ENCODE measurements at places on chromosomes 6 and 20.

GRCh38 chr6:18392346-18392877, 5.3 kb downstream of the RNF144B start:
- no peak for DNase-seq

DNA sequence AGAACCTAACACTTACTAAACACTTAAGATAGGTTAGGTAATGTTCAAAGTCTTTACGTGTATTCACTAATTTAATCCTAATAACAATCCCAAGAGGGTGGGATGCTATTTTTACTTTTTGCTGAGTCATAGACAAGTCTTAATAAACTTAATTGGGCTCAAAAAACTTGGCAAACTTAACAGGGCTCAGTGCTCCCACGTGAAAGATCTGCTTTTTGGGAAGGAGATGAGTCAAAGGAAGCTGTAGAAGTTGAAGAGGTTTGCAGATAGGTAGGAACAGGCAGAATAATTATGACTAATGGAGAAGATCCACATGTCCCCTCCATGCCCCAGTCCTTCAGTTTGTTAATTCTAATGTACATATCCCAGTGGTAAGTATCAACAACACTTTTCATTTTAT, 44.5 kb upstream of the STMND1 start:
- no peak for DNase-seq

DNA sequence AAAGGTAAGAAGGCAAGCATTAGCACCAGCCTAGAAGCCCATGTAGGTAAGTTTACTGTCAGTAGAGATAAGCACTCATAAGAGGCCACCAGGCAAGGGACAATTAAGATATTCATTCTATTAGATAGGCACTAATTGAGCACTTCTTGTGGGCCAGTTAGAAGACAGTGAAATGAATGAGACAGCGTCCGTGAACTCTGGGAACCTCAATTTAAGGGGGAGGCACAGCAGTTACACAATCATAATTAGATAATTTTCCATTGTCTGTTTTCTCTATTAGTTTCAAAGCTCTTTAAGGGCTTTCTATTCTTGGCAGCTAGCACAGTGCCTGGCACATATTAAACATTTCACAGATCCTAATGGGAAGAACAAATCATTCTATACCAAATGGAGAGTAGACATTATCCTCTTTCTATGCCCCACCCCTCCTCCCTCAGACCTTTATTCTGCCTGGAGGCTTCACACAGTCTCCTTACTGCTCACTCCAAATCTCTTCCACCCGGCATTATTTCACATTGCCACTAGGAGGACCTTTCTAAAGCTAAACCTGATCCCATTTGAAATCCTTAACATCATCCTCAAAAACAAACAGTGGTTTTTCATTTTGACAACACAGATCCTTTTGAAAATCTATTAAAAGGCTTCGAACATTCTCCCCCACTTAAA, 529.6 kb downstream of the ADGRB3 start:
- peak; percentile 23 for DNase-seq

DNA sequence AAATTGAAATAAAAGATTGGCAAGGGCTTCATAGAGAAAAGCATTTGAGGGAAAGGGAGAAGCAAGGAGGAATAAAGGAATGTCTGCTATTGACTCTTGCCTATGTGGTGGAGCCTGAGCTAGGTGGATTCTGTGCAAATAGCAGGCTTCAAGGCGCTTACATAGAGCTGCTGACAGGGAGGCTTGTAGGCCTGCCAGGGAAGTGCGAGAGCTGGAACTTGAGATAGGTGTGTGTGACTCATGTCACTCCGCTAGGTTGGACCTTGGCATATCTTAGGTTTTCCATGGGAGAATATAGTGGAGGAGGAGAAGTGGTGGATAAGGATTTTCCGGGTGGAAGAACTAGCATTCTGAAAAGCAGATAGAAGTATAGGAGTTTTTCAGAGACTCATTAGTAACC, 14.0 kb downstream of the SNRNP48 start:
- no peak for DNase-seq

DNA sequence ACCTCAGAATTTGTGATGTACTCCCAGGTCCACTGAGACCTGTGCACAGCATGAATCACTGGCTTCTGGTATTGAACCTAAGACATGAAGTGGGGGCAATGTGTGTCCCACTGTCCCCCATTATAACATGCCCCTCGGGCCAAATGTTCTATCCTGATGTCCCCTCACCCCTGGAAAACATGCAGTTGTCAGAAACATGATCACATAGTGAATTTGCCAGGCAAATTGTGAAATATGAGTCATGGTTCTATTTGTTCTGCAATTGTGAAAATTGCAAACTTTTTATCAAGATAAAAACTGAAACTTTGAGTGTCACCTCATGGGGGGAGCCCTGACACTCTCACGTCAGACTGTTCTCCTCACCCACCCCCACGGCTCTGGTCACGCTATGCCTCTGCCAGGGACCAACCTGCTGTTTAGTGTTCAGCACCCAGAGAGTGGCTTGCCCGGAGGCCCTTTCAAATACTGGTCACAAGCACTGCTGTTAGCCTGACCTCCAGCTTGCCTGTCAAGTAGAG, 305.3 kb downstream of the CLIC5 start:
- DNase-seq, result no peak

GRCh38 chr6:21281366-21281765, 312.2 kb upstream of the SOX4 start:
- DNase-seq, result no peak

- DNase-seq, result no peak
Measured at GRCh38 chr20:8953300-8953699, 115.6 kb upstream of the PLCB4 start.

DNA sequence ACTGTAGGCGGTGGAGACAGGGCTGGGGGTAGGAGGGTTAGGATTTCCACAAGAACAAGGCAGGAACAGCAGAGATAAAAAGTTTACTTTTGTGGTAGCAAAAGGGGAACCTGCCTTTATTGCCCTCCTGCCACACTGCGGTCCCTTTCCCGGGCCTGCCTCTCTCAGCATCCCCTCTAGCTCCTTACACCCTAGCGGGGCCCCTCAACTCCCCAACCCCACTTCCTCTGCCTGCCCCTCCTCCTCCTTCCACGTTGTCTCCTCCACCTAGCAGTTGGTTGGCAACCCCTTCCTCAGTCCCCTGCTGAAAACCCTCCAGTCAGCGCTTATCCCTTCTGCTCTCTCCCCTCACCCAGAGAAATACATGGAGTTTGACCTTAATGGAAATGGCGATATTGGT, 714 bp downstream of the AIF1 start:
- DNase-seq, result peak; percentile 27

DNA sequence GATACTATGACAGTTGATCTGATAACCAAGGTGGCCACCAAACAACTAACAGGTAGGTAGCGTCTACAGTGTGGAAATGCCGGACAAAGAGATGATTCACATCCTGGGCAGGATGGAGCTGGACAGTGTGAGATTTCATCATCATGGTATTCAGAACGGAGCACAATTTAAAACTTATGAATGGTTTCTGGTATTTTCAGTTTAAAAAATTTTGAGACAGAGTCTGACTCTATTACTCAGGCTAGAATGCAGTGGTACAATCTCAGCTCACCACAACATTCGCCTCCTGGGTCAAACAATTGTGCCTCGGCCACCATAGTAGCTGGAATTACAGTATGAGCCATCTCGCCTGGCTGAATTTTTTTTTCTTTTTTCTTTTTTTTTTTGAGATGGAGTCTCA, 43.8 kb downstream of the CEP57L1 start:
- DNase-seq, result no peak

DNA sequence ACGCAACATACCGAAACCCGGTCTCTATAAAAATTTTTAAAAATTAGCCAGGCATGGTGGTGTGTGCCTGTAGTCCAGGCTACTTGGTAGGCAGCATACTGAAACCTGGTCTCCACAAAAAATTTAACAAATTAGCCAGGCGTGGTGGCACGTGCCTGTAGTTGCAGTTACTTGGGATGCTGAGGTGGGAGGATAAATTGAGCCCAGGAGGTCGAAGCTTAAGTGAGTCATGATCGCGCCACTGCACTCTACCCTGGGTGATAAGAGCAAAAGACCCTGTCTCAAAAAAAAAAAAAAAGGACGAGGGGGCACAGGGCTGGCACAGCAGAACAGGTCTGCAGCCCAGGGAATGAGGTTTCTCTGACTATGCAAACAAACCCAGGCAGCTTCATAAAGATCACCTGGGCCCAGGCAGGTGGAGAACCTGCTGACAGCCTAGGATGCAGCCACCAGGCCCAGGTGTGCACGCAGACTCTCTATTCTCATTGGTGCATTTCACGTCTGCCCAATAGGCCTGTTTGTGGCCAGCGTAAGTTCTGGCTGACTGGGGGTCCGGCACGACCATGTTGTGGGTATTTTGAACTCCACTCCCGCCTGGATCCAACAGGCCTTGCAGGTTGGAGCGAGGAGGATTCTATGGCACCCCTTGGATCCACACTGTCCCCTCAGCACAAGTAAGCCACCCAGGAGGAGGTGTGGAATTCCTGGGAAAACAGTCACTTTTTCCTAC, 204.5 kb downstream of the PREX1 start:
- DNase-seq, result no peak

DNA sequence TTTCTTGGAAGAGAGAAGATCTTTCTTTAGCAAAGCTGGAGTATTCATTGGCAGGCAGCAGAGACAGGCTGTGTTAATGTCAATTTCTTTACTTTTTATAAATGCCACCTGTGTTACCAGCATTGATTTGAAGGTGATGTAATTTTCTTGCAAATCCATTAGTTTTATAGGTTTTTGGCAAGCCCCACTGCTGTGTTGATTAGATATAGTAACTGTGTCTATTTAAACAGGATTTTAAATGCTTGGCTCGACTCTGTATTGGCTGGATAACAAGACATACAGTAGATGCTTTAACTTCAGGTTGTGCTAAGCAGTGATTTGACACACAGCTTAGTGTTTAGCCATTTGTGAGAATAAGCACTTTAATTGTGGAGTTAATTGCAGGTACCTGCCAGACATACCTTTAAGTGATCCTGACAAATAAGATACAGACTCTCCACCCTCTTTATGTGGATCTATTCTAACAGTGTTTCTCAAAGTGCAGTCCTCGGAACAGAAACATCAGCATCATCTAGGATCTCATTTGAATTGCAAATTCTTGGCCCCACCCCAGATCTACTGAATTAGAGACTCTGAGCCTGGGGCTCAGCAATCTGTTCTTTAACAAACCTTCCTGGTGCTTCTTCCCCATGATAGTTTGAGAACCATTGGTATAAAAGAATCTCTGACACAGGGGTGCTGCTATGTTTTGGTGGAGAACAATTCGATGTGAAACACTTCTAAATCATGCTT, 397.5 kb downstream of the HDGFL1 start:
- DNase-seq, result no peak
